ENCODE measurements at places on chromosomes 2 and 18.

- no peak for DNase-seq
These were observed 14.5 kb upstream of the TTR start for GRCh38 chr18:31577195-31577594.

- DNase-seq = no peak
These were observed 34.4 kb downstream of the MAP2 start for GRCh38 chr2:209458008-209458979.

DNA sequence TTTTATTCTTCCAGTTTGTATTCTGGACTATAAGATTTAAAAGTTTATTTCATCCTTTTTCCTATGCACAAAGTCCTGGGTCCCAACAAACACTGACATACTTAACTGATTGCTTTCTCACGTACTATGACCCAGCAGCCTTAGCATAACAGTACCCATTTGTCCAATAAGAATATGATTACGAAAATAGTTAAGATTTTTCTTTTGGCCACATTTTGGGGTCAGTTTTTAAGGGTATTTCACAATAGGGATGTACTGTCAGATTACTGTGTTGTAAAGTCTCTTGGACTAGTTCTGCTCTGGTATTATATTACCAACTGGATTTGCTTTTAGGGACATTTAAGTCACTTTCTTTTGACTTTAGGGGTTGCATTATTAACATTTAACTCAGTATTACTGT, 46.1 kb downstream of the TTC39C start:
- no peak for DNase-seq

DNA sequence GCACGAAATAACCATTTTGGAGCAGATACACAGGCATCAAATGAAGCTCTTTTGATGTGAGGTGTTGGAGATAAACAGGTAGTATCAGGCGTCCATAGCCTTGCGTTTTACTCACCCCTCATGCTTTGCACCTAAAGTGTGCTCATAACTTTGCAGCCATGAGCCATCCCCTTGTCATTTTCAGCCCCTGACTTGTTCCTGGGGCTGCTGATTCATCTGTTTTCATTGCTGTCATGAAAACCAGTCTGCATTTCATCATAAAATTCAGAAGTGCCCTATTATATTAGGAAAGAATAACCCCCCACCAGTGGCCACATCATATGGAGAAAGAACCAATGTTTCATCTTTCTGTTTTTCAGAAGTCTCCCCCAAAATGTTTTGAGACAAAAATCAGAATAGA, 329.7 kb upstream of the NRP2 start:
- DNase-seq = no peak

DNA sequence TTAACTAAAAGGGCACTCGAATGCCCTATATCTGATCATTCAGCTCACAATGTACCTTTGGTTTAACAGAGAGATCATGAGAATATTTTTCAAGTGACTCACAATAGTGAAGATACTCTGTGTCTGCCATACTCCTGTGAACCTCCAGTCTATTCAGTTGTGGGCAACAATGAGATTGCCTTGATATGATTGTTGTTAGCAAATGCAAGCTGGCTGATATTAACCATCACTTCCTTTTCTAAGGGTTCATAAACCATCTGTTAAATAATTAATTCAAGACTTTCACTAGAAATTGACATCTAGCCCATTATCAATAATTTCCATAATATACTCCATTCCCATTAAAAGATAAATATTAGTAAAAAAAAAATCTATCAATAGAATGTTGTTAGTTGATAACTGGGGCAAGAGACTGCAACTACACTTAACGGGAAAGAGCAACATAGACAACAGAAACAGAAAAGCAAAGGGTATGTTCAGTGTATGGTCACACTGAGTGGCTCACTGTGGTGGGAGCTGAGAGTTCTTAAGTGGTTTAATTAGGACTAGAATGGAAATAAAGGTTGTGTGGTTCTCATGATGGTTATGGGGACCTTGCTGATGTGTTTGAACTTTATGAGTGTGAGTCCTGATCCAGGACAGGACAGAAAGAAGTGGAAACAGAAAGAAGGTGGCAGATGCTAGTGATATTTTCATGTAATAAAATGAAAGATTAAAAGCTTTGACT, 11.9 kb downstream of the IL18RAP start:
- no peak for DNase-seq

DNA sequence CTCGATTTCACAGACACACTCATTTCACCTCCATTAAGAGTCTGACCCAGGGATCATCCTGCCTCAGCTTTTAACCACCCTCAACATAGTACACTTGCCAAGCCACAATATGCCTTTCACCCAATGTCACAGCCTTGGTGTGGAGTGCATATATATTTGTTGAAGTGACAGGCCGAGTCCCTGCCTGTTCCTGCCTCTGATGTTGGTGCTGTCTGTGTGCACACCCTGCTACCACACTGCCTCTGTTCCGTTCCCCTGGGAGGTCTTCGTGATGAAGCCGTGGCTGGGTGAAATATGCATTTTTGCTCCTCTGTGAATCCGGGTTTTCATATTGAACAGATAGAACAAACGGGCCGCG, 90.3 kb downstream of the RNF144A start:
- DNase-seq = no peak

DNA sequence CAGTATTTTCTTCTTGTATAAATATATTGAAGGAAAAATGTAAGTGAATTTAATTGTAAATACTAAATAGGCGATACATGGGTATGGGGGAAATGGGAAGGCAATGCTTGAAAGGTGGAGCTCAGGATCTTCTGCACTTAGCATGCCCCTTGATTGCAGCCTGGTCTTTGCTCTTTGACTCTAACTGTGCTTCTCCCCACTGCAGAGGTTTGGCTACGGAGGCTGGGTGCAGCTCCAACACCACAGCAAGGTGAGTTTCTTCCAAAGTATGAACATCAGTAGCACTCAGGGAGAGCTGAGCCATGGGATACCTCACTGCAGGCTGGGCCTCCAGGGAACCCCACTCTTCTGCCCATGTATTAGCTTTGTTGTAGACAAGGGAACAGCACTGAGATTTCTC, 6.6 kb downstream of the ACMSD start:
- DNase-seq = no peak

DNA sequence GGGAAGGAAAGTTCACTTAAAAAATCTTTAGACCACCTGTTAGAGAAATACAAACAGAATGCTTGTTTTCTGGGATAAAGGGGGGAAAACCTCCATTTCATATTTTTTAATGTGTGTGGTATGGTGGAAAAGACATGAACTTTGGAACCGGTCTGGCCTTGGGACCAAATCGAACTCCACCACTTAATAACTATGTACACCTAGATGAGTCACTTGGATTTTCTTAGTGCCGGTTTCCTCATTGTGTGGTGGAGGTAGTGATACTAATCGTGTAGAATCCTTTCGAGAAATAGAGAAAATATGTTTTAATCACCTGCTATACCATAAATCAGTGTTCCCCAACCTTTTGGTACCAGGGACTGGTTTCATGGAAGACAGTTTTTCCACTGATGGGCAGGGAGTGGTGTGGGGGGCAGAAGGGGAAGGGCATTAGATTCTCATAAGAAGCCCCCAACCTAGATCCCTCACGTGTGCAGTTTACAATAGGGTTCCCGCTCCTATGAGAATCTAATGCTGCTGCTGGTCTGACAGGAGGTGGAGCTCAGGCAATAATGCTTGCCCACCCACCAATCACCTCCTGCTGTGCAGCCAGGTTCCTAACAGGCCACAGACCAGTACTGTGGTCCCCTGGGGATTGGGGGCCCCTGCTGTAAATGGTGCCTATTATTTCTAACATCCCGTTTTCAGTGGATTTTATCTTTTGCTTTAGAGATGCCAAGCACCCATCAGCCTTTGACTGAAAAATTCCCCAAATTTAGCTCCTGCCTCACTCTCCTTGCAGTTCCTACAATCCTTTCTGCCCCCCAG, 308.8 kb downstream of the PRKCE start:
- no peak for DNase-seq

Data from NCI-H1417 treated with DMSO at 0.1 percent for 48 hours (cell line).